Activated CD8-positive, alpha-beta memory T cell treated with anti-CD3 and anti-CD28 coated beads for 24 hours (primary cell): ENCODE measurements at places on chromosomes 3 and 15.
A peak's percentile ranks its signal among the peaks of the same experiment; 100 is the strongest.

GRCh38 chr15:83585601-83586335 lies 68.2 kb upstream of the ADAMTSL3 start:
- no peak for DNase-seq

DNA sequence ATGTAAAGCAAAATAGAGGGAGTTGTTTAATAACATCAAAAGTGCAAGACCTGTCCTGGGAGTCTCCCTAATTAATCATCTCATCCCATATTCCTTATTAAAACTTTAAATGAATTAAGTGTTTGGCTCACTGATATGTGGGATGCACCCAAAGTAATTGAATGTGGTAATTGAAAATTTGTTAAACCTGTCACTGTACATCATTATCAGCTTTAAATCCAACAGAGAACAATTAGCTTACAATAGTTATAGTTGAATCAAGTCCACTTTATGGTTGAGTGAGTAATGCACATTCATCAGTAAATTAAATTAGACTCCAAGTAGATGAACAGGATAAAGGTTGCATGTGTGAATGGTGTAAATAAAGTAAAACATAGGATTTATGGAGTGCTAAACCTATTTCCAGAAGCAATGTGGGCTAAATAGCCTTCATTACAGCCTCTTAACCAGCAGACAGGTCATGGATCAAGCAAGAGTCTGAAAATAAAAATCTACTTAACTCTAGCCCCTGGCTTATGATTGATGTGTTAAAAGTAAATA lies 608.2 kb upstream of the CCDC54 start:
- DNase-seq = no peak

GRCh38 chr3:120846073-120846472 lies 61.9 kb upstream of the STXBP5L start:
- no peak for DNase-seq

GRCh38 chr15:93312891-93313486 lies 224.0 kb upstream of the RGMA start:
- no peak for DNase-seq

- no peak for DNase-seq
Measured at GRCh38 chr3:21446027-21446426, 305.0 kb downstream of the ZNF385D start.

DNA sequence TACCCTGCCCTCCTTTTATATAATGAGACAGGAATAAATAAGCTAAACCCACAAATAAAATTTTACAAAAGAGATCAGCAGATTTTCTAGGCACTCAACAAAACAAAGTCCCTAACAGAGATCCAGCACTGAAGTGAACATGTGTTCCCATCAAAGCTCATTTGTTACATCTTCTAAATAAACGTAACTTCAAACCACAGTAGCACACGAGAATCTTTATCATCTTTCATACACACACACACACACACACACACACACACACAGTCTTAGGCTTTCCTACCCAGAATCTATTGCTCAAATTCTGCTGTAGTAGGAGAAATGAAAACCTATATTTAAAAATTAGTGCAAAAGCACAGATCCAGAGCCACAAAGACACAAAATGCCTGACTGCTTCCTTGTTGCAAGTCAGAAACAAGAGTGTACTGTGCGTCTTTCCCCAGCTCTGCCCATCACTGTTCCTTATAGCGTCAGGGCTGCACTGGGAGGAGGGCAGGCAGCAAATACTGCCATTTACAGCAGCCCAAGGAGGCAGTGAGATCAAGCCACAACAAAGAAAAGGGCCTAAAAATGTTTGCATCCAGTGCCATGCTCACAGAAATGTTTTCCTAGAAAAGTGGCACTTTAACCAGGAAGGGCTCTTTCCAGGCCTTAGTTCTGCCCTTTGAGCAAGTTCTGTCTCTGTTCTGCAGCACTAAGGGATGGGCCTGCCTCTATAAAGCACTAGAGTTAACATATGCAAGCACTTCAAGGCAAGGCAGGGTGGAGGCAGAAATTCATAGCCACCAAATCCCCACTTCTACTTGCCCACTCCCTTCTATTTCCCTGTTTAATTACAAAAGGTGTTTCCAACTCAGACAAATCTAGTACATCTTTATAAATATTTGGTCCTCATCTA lies 6.0 kb downstream of the IP6K1 start:
- no peak for DNase-seq

DNA sequence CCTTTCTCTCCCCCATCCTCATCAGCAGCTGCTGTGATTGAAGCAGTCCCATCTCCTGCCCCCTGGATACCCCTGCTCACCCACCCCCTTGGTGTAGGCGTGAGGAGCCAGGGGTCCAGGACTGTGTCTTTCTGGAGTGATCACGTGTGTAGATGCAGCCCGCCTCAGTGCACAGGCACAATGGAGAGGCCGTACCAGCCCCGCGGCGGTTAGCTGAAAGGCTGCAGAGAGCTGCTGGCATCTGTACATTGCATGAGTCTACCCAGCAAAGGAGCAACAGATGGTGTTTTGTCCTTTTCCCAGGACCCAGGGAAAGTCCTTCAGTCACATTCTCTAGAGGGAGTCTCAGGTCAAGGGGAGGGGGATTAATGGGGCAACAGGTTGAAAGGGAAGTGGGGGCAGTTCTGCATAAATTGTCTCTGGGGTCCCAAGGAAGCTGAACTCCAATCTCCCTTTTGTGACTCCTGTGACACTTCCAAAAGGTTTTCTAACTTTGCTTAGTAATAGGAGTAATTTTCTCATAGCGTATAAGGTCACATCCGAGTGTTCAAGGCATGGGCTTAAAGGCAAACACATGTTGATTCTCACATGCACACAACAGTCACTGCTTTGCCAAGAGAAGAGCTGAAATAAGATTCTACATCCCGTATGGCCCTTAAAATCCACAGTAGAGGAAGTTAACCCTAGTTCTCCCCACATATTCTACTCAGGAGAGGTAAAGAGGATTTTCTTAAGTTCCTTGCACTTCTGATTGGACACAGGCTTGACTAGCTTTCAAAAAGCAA lies 7.1 kb downstream of the CSPG5 start:
- no peak for DNase-seq

GRCh38 chr3:44323341-44323955 lies 15.1 kb upstream of the TCAIM start:
- peak; percentile 61 for DNase-seq

DNA sequence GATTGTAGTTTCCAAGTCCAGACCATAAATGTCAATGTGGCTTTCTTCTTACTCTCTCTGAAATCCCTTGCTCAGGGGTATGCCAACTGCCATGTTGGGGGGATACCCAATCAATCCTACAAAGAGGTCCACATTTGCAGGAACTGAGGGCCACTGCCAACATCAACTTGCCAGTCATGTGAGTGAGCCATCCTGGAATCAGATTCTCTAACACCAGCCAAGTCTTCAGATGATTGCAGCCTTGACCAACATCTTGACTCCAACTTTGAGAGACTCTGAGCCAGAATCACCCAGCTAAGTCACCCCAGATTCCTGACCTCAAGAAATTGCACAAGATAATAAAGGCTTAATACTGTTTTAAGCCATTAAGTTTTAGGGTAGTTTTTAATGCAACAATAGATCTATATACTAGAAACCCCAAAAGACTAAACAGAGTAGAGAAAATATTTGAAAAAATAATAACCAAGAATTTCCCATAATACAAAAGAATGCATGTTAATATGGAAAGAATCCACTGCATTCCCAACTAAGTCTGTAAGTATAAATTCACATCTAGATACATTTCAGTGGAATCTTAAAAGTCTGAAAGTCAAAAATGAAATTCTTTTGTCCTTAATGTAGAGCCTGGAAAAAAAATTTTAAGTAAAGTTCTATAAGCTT lies 22.4 kb downstream of the ISG20 start:
- no peak for DNase-seq

- no peak for DNase-seq
Measured at GRCh38 chr15:69990566-69991421, 106.9 kb downstream of the TLE3 start.

GRCh38 chr3:192186498-192186897 lies 540.8 kb downstream of the FGF12 start:
- no peak for DNase-seq

DNA sequence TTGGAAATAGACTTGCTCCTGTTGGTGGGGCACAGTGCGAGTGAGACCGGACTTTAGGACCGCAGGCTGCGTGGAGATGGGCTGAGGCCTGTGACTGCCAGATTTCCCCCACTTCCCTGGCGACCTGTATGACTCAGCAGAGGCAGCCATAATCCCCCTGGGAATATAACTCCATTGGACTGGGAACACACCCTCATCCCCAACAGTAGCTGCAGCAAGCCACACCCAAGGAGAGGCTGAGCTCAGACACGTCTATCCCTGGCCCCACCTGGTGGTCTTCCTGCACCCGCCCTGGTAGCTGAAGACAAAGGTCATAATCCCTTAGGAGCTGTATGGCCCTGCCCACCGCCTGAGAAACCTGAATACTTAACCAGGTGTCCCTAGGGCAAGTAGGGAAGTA lies 42.6 kb downstream of the DZIP1L start:
- no peak for DNase-seq

DNA sequence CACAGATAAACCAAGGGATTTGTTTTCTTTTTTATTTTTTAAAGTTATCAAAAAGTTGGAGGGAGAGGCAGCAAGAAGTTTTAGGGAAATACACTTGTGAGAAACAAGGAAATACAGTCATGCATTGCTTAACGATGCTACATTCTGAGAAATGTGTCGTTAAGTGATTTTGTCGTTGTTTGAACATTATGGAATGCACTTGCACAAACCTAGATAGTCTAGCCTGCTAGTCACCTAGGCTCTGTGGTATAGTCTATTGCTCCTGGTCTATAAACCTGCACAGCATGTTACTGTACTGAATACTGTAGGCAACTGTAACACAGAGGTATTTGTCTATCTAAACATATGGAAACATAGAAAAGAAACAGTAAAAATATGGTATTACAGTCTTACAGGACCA lies 2.0 kb upstream of the NFKBIZ start:
- no peak for DNase-seq

- DNase-seq = no peak
Measured at GRCh38 chr3:61903074-61903473, 341.7 kb downstream of the PTPRG start.

DNA sequence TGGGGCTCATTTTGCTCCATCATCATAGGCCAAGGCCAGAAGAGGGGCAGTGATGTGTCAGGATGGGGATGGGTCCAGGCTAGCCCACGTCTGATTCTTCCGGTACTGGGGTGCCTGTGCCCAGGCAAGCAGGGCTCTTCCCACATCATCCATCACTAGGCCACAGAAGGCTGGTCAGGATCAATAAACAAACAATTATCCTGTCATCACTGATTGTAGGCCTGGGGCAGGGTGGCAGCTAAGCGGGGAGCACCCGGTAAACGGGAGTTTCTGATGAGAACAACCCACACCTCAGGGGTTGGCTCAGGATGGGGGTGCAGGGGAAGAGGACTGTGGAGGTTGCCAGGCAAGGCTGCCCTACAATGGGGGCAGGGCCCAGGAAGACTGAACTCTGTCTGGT lies 18.1 kb upstream of the CACNA2D2 start:
- DNase-seq = no peak

DNA sequence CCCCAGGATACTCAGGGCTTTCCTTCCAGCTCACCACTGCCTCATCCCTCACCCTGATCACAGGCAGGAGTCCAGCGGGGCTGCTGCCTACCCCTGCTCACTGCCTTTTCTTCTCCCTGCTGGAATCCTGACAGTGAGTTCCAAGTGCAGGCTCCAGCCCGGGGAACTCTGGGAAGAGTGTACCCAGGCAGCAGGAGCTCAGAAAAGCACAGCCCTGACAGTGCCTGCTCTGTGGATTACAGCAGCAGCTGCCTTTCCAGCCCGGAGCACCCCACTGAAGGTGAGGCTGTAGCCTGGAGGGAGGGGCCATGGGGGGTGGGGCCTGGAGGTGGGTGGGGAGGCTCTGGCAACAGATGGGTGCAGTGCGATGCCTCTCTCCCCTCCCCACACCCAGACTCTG lies 6.1 kb upstream of the JMJD7 start:
- no peak for DNase-seq

- DNase-seq = no peak
Measured at GRCh38 chr15:29472901-29473445, 203.4 kb upstream of the NSMCE3 start.

DNA sequence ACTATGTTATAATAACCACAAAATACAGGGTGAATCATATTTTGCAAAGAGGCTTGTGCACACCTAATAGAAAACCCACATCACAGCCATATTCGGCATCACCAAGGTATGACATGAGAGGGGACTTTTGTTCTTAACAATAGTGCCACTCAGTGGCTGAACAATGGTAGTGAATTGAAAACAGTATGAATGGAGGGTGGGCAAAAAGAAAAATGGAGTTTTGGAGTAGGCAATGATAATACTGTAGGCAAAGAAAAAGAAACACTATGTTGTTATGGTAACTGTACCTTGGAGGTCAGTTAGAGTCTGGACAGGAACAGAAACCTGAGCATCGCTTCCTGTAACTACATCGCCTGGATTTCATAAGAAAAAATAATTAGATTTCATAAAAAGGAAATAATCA lies 348.6 kb downstream of the PLCL2 start:
- DNase-seq = no peak

DNA sequence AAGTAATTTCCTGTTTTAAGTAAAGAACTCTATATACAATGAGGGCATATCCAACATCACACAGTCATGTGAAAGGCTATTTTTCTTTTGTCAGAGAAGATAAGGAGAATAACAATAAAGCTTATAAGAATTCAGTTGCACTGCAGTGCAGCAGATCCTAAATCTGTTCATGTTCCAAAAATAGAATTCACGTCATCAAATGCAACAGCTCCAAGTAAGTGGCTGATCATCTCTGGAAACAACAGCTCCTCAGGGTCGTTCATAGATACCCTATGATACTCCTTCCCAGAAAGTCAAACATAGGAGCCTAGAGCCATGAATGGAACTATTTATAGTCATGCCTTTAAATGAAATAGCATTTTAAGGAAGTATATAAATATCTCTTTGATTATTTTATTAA lies 100.2 kb downstream of the FMN1 start:
- DNase-seq = no peak

DNA sequence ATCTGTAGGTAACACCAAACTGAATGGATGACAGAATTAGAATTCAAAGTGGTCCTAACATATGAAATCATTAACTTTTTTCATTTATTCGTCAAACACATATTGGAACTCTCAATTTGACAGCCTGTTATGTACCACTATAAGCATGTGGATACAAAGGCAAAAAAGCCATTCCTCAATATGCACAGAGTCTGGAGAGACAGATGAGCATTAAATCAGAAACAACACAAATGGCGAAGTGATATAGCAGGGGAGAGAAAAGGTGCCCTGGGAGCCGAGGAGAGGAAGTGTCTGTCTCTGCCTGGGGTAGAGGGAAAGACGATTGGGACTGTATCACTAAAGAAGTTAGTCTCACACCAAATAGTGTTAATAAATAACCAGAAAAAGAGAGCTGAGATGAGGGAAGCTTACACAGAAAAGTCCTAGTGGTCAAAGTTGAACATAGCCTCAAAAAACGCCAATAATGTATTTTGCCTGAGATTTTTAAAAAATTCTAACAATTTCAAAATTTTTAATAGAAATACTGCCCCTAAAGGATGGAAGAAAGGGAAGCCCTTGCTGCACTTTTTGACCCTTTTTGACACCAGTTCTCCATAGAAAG lies 417.5 kb downstream of the TUSC7 start:
- DNase-seq = no peak

GRCh38 chr3:175729466-175729865 lies 870.3 kb downstream of the NAALADL2 start:
- DNase-seq = no peak

GRCh38 chr3:10500717-10501663 lies 4.4 kb downstream of the ATP2B2 start:
- DNase-seq = no peak

- DNase-seq = no peak
Measured at GRCh38 chr3:39192490-39193092, at the start of gene XIRP1. Gene XIRP1, minus strand, starts transcription at chr3:39192595. Its CDS starts 3,150 bp downstream, at chr3:39189445.
